ENCODE measurements at places on chromosomes 6 and 20.

DNA sequence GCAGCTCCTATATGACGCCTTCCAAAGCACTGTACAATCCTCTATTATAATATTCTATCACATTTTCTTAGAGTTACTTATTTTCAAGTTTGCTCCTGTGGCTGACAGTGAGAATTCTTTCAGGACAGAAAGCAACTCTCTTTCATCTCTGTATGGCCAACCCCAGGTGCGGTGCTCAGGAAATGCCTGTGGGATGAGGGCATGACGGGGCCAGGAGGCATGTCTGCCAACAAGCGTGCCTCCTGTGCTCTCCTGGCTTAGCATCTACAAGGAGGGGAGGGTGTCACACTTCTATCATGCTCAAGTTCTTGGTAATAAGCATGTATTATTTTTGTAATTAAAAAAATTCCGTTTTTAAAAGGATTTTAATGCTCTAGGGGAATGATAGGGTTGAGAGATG lies 11.4 kb downstream of the MRPL14 start:
- no peak for DNase-seq

- DNase-seq: no peak
These were observed 37.3 kb downstream of the RREB1 start for GRCh38 chr6:7144872-7145584.

DNA sequence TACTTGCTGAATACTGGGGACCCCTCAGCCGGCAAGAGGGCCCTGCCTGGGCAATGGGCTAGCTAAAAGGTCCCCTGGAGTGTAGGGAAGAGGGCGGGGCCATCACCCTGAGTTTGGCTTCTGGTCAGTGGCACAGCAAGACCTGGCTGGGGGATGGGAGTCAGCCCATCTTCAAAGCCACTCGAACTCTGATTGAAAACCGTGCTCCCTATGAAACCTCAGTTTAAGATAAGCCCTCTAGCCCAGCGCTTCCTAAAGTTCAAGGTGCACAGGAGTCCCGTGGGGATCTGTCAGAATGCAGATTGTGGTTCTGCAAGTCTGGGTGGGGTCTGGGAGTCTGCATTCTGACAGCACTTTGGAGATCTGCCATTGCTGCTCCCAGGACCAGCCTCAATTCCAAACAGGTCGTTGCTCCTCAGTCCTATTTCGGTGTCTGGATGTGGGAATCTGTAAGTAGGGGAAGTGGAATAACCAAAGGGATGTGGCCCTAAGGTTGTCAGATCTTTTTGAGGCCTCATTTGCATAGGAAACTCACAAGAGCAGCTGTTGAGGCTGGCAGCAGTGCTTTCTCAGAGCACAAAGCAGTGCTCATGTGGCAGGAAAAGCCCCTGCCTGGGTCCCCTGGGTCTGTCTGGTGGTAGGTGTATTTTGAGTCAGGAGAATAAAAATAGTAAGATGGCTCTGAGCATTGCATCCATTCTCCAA lies 85.3 kb upstream of the SCP2D1 start:
- no peak for DNase-seq

DNA sequence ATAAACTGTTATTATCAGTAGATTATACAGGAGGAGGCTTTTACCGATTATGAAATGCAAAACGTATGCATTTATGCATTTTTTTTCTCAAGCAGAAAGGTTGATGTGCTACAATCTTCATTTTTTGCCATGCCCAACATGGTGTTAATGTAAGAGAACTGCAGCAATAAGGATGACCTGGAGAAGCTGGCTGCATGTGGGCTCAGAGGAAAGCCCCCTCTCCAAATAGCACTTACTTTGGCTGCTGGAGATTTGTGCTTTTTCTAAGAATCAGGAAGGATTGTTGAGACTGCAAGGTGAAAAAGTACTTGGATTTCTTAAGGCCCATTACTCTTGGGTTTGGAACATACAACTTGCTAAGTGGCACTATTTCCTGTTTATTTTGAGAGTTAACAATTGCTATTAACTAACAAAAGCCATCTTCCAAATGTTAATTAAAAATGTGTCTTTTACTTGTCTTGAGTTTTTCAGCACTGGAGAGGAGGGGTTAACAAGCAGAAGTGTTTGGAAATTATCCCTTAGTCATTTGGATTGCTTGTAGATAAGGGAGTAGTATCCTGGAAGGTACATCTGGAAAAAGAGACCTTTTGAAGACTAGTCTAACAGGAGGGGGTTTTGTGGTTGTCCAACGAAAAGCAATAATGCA lies 5.6 kb downstream of the SOX4 start:
- no peak for DNase-seq

Data from NCI-H510A (cell line).